ENCODE measurements at places on chromosomes 16 and 17.

GRCh38 chr17:40950176-40950575, 12.7 kb upstream of the KRT23 start:
- no peak for DNase-seq

- DNase-seq: no peak
Measured at GRCh38 chr17:28599311-28600184, 723 bp upstream of the SPAG5 start.

GRCh38 chr17:74532115-74532514, 840 bp upstream of the CD300LB start:
- DNase-seq: peak; percentile 50

- DNase-seq: no peak
Measured at GRCh38 chr16:90026135-90026534, 6.9 kb upstream of the DBNDD1 start.

GRCh38 chr16:82796047-82796446, 169.3 kb downstream of the CDH13 start:
- DNase-seq: no peak

- peak; percentile 57 for DNase-seq
Measured at GRCh38 chr16:31713945-31714902, 159.4 kb upstream of the ZNF267 start.

- no peak for DNase-seq
Measured at GRCh38 chr16:75087375-75087979, 29.1 kb downstream of the LDHD start.

GRCh38 chr16:11666103-11667055, 1.9 kb upstream of the SNN start:
- DNase-seq: no peak

DNA sequence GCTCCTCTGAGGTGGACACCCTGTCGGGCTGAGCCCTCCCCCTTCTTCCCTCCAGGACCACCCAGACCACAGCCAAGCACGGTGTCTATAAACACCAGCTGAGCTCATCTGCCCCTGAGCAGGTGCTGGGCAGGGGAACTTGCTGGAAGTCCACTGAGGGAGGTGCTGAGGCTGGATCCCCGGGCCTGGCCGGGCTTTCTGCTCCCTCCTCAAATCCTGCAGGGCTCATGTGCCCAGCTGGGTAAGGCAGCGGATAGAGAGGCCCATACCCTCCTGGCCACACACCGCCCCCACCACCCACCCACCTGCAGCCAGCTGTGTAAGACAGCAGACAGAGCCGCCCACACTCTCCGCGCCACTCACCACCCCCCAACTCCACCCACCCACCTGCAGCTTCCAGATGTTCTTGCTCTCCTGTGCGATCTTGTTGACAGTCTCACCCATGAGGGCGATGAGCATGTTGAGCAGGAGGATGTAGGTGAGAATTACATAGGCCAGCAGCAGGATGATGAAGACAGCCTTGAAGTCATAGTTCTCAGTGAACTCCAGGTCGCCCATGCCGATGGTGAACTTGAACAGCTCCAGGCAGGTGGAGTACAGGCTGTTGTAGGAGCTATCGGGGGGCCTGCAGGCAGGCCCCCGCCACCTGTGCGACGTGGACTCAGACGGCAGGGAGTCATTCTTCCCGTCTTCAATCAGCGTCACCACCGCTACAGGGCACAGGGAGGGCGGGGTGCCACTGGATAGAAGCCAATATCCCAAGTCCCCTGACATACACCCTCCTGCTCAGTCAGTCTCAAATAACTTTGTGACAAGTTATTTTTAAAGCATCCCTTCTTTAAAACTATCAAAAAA, 15.9 kb upstream of the TRPV3 start:
- no peak for DNase-seq

DNA sequence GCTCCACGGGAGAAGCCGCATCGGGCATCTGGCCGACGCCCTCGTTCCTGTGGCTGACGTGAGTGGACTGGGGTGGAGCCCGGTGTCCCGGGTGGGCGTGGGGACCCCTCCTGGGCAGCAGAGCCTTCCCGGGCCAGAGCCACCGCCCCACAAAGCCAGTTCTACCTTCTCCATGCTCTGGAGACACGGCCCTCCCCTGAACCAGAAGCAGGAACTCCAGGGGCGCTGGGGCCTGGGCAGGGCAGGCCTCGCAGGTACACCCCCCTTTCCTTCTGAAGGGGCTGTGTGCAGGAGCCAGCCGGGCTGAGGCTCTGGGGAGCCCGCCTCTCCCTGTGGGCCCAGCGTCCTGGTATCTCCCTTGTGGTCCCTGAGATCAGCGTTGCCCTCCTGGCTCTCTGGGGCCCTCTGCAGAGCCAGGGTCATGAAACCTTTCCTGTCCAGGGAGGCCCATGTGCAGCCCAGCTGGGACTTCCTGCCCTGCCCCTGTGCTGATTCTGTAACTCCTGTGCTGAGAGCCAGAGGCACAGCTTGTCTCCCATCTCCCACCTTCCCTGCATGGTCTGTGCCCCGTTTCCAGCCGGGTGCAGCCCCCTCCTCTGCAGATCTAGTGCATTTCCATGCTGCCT, 6.5 kb downstream of the PIGQ start:
- no peak for DNase-seq

- no peak for DNase-seq
Measured at GRCh38 chr16:49693445-49693844, 162.5 kb downstream of the ZNF423 start.

DNA sequence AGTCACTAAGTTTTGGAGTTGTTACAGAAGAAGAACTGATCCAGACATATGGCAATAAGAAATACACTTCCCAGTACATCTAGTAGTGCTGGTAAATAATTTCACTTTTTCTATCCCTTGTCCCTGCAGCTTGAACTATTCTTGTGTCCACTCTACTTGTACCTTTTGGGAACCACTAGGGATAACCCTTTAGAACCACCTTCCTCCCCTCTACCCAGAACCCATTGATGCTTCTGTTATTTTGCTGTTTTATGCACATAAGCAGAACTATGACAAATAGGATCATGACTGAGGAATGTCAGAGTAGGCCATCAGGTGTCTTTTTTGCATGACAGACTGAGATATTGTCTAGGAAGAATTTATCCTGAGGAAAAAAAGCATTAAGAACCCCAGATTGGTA, 125.1 kb downstream of the BRIP1 start:
- no peak for DNase-seq

GRCh38 chr17:2190014-2190413, 113.6 kb downstream of the SMG6 start:
- no peak for DNase-seq

DNA sequence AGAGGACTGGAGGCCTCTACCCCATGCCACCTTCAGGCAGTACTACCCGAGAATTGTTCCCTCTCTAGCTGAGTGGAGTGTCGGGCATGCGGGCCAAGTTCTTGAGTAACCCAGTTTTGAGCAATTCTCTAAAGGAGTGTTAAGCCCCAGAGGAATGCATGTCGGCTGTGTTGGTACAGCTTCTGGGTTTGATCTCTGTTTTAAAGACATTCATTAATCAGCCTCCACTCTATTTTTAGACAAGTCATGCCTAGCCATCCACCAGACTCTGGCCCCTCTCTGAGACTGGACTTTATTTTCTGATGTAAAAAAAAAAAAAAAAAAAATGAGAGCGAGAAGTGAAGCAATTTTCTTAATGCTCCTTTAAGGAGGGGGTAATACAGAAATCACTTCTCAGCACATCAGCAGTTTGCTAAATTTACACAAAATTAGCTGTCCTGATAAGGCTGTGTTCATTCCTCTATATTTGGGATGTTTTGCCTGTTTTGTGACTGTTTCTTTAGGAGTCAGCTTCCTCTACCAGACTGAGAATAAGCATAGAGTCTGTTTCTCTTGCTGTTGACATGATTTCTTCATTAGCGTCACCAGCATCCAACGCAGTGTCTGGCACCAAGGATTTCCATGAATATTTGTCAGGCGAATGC, 88.7 kb downstream of the AXIN2 start:
- DNase-seq: no peak

DNA sequence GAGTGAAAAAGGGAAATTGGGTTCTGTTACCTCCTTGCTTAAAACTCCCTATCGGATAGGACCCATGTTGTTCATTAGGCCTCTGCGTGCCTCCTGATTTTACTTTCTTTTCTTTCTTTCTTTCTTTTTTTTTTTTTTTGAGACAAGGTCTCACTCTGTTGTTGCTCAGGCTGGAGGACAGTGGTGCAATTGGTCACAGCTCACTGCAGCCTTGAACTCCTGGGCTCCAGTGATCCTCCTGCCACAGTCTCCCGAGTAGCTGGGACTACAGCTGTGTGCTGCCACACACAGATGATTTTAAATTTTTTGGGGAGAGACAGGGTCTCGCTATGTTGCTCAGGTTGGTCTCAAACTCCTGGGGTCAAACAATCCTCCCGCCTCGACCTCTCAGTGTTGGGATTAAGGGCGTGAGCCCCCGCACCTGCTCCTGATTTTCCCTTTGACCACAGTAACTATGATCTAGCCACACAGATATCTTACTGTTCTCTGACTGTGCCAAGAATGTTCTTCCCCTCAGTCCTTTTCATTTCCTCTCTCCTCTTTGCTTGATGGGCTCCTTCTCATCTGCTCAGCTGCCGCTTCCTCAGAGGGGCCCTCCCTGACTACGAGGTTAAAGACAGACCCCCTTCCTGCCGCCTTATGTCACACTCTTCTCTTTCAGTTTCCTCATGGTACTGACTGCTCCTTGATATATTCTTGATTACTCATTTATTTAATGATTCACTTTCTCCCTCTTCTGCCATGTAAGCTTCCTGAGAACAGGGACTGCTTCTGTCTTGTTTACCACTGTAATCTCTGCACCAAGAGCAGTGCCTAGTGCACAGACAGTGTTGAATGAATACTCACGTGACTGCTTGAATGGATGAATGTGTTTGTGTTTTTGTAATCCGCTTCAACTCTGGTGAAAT, 44.3 kb downstream of the LCMT1 start:
- no peak for DNase-seq

All from iPS-NIHi11 (cell line).